ENCODE measurements at places on chromosomes 1 and 21.
A peak's percentile ranks its signal among the peaks of the same experiment; 100 is the strongest.

DNA sequence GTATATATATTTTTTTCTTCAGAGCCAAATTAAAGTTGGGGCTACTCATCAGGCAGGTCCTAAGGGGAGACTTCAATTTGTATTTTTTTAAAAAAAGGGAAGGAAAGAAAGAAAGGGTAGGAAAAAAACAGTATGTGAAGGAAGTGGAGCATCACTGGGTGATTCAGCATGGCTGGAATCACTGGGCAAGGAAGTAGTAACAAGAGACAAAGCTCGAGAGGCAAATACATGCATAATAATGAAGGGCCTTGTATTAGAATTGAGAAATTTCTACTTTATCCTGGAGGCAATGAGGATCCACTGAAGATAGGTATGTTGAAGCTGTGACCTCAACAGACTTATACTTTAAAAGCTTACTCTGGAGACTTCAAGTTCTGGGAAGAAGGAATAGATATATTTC, 184.4 kb downstream of the COQ8A start:
- no peak for DNase-seq

- no peak for DNase-seq
These were observed 3.1 kb downstream of the IGSF3 start for GRCh38 chr1:116664366-116664977.

GRCh38 chr1:154431586-154432373, 26.6 kb downstream of the IL6R start:
- DNase-seq = no peak

- no peak for DNase-seq
These were observed 12.6 kb downstream of the MTF1 start for GRCh38 chr1:37846647-37847339.

DNA sequence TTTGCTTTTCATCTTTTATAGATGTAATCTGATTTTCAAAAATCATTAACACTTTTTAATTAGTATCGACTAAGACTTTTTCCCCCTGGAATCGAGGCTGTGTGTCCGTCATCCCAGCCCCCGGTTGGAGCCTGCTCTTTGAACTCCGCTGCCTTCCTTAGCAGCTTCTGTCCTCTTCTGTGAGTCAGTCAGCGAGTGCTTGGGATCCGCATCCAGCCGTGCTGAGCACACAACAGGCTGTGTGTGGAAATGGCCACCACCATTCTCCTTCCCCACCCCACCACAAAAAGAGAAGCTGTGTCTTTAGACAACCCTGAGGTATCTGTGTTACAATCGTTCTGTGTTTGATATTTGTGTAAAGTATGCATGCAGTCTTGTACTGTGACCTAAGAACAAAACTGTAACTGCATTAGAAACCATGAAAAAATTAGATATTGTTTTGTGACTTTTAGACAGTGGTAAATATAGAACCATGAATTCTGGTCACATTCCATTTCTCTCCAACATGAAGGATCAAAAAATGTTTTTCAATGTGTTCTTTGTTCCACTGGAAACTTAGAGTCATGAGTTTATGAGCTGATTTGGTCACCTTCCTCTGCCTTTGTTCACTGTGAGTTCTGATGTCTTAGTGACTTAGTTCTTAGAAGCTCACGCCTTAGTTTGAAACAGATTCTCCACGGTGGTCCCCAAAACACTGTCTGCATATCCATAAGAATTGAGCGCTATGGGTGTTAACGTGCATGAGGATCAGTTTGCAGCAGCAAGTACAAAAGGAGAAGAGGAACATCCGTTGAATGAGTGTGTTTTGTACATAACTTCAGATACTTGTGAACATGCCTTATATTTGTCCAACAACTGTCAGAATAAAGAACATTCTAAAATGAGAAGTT, 64.7 kb downstream of the VPS26C start:
- no peak for DNase-seq

DNA sequence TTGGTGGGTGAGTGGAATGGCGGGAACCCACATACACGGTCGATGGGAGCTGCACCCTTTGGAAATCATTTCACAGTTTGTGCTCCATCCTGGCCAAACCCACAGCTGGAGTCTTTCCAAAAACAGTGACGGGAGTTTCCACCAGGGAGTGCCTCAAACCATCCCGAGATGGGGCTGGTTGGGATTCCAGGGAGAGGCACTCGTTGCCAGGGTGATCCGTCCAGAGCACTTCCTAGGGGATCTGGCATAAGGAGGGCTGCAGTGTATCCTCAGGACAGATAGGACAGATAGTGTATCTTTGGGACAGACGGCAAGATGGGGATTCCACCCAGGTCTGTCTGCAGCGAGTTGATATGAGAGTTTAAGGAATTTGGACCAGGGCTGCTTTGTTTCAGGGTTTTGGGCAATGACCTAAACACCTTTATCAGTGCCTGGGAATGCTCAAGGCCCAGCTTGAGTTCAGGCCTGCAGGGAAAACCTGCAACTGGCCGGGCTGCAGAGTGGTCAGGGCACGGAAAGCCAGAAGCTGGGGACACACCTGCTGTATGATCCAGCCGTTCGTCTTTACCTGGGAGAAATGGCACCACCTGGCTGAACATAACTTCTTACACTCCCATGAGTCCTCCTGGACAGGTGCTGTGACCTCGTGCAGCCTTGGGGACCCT, 3.4 kb upstream of the POFUT2 start:
- DNase-seq = no peak

GRCh38 chr1:210328746-210329503, at the start of gene HHAT:
HHAT (plus strand) TSS chr1:210328902; CDS start chr1:210348976, 20,074 bp downstream.
- peak; percentile 63 for DNase-seq

DNA sequence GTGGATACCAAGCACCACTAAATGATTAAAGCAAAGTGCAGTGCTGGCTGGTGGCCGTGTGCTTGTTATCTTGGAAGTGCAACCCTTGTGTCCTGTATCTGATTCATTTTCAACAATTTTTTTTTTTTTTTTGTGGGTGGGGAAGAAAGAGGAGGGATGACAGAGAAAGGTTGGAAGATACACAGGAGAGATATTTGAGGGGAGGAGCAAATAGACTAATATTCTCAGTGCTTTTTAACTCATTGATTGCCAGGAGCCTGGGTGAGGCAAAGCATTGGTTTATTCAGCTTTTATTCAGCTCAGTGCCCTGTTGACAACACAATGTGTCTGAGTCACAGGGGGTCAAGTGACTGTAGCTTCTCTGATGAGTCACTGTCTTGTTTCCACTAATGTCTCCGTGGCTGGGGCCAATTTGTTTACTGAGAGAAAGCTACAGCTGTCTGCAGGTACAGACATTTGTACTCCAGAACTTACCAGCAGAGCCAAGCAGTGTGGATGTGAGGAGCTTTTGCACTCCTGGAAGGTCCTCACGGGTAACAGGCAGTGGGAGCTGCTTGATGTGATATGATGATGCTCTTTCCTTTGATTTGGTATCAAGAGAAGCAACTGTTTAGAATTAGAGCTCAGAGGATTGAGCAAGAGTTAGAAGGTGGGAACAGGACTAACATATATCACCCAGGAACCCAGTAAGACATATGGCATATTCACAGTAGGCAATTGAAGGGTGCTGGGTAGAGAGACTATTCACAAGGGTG, 23.6 kb upstream of the DNM3 start:
- DNase-seq = no peak

DNA sequence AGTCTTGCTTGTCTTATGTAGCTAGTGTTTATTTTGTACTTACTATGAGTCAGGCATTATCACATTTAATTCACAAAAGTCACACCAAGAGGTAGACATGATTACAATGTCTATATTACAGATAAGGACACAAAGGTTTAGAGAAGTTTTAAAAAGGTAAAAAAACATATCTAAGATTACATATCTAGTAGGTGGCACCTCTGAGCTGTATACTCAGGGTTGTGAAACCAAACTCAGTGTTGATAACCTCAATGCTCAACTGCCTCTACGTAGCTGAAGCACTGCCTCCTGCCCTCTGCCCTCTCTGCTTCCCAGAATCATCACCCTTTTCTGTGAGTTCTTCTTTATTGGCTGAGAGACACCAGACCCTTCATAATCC, 431.3 kb downstream of the DISC1 start:
- no peak for DNase-seq

- DNase-seq = peak; percentile 80
These were observed 2.3 kb downstream of the PLK3 start for GRCh38 chr1:44802306-44803061.

DNA sequence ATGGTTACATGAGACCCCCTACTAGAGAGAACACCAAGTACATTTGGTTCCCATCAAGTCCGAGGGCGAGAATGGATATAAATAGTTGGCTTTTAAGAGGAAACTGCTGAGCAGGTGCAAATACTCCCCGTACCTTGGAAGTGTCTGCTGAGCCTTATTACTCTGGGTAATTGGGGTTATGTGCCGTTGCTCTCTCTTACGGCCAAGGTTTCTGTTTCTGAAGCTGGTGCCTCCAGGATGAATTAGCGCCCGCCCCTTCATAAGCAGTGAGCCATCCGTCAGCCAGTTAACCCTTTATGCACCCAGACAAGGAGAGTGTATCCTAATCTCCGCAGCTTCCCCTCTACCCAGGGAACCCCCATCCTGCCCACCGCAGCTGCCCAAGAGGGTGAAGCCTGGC, 90.4 kb upstream of the AJAP1 start:
- no peak for DNase-seq

DNA sequence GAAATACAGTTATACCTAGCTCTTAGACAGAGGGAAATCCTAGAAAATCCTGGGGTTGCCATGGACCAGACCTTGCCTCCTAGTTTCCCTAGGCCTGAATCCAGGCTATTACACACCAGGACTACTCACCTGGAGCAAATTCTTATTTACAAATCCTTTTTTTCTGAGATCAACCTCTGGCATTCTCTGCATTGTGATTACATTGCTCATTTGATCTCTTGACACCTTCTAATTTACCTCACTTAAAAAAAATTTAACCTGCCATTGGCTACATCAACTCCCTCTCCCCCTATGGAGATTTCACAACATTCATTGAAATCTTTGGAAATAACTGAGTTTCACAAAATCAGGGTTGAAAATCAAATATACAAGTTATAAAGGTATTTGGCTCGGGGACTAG, 2.9 kb upstream of the C1orf105 start:
- no peak for DNase-seq

DNA sequence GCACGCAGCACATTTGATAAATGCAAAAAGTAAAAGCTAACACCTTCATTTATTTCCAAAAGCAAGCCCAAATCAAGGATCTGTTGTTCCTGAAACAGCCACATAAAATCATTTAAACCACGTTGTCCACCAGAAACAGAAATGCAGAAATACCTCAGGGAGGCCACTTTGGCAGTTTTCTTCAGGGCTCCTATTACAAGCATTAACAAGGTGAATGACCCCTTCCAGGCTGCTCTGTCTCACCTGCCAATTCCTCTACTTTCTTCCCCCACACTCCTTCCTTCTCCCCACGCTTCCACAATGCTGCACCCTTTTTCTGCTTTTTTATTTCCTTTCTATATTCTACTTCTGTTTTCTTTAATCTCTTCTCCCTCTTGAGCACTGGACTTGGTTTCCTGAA, 55.0 kb upstream of the PTGFRN start:
- no peak for DNase-seq

GRCh38 chr1:240217403-240217802, 125.7 kb downstream of the FMN2 start:
- DNase-seq = no peak

DNA sequence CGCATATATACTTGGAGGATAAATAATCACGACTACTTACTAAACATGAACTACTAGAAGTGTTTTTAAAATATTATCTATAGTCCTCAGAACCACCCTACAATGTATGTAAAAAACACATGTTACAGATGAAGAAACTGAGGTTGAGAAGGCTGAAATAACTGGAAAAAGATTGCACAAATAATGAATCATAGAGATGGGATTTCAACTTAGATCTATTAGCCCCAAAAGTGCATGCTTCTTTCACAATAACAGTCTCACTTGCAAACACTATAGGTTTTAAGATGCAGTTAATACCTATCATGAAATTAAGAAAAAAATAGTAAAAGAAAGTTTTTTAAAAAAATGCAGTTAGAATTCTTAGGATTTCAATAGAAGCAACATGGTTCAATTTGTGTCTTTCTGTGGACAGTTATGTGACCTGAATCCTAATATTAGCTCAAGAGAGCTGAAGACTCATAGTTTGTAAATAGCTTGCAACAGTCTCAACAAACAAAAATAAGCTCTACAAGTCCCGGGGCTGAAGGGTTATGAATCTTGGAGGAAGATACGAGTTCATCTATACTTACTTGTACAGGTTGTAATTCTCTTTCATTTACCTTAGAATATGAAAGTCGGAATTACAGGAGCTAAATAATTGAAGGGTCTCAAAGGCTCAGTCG, 58.6 kb upstream of the NTPCR start:
- no peak for DNase-seq

- peak; percentile 79 for DNase-seq
These were observed 122.3 kb downstream of the ESRRG start for GRCh38 chr1:216600730-216601609.

DNA sequence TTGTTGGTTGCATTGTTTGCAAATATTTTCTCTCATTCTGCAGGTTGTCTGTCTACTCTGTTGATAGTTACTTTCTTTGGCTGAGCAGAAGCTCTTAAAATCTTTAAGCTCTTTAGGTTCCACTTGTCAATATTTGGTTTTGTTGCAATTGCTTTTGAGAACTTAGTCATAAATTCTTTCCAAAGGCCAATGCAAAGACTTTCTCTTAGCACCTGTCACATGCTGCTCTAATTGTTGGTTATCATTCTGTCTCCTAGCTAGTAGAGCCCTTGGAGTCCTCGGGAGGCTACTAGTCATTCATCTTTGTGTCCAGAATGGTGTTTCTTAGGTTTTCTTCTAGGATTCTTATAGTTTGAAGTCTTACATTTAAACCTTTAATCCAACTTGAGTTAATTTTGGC, 312.7 kb upstream of the PROX1 start:
- no peak for DNase-seq

DNA sequence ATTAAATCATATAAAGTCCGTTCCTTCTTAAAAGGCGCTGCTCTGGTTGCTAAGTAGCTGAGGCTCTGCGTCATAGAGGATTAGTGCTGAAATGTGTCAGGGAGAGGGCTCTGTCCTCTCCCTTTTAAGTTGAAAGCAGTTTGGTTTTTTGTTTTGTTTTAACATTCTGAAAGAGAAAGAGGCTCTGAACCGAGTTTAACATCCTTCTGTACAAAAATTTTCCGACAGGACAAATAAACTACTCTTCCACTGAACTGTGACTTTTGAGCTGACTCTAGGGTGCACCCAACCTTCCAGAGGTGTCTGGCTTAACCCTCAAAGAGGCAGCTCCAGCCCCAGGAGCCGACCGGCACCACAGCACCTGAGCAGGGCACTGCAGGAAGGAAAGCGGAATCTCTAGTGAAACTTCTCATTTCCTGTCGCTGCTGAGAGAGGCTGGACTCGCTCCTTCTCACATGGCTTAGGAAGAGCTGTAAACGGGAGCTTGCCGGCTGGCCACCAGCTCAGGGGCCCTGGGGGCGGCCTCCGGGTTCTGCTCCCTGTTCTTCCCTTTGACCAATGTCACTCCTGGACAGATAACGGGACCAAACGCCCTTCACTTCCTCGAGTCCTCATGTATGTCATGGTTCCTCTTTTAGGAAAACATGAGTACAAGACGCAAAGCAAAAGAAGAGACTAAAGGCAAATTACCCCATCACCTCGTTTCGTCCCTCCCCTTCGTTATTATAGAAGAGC, 1.2 kb downstream of the VAV3 start:
- peak; percentile 35 for DNase-seq

All from glutamatergic neuron (in vitro differentiated cells).